ENCODE measurements at places on chromosomes 1 and 21.

GRCh38 chr1:19643602-19644394 is at the start of gene NBL1:
Gene NBL1, plus strand, starts transcription at chr1:19644311. Its CDS starts 10,720 bp downstream, at chr1:19655031.
- DNase-seq: no peak

GRCh38 chr21:43893536-43894205 is 28.6 kb downstream of the AGPAT3 start:
- DNase-seq: peak; percentile 45

DNA sequence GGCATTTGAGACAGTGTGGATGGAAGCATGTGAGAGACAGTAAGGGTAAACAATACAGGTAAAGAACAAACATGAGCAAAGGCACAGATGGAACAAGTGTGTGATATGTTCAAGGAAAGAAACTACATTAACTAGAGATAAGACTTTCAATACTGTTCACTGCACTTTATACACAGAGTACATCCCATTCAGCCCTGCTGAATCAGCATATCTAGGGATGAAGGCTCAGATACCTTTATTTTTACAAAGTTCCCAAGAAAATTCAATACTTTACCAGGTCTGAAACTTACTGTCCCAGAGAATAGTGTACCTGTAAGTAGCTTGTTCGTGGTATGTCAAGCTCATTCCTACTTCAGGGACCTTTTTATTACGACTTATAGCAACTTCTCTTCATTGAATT is 122.5 kb downstream of the LHX4 start:
- DNase-seq: no peak

DNA sequence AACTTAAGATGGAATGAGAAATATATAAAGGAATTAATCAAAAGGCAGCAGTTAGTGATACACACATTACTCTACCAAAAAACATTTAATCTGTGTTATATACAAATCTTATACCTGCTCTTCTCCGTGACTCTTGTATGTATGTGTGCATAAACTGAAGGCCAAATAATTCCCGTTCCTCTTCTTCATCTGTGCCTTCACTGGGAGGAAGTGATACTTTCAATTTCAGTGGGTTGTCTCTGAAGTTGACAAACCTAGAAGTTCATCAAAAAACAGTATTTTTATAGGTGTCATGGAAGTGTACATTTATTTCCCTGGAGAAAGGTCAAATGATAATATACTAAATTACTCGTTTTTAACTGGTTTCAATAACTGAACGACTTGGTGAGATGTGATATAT is 19.3 kb downstream of the TRMT13 start:
- DNase-seq: no peak

DNA sequence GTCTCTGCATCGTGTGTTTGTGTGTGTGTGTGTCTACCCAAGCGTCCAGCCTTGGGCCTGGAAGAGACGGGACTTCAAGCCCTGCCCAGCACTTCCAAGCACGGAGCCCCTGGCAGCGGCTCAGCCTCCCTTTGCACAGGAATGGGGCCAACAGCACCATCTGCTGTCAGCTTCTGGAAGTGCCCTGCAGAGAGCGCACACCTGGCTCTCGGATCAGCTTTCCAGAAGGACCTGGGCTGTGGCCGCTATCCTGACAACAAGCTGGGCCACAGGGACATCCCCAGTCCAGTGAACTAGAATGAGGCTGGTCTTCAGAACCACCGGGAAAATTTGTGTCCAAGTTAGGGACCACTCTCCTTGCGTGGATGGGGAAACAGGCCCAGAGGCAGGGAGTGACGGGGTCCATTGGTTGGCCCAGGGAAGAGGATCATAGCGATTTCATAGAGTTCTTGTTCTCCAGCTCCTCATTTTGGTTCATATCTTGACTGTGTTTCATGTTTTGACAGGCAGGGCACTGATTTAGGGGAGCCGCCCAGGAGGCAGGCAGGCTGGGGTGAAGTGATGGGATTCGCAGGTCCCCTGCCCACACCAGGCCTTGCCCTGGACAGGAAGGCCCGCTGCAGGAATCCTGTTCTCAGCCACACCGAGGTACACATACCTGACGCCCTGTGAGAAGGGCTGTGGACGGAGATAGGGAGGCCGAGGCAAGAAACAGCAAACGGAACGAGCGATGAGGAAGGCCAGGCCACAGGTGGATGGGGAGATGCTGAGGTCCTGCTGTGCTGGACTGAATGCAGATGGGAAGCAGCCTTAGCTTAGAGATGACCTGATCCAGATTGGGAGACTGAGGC is 38.4 kb downstream of the TAS1R2 start:
- no peak for DNase-seq
